ENCODE measurements at places on chromosomes 6 and 20.
A peak's percentile ranks its signal among the peaks of the same experiment; 100 is the strongest.

- no peak for DNase-seq
Measured at GRCh38 chr20:54476169-54477009, 996 bp downstream of the DOK5 start.

- no peak for DNase-seq
Measured at GRCh38 chr6:87798393-87799278, 96.6 kb upstream of the AKIRIN2 start.

DNA sequence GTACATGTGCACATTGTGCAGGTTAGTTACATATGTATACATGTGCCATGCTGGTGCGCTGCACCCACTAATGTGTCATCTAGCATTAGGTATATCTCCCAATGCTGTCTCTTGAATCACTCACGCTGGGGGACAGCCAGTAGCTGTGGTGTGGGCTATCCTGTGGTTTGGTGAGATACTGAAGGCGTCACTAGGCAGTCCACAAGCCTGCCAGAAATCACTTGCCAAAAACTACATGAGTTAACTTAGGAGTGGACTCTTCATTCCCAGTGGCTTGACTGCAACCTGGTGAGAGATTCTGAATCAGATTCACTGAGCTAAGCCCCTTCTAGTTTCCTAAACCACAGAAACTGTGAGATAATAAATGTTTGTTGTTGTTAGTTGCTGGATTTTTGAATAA, 191.3 kb downstream of the TSHZ2 start:
- DNase-seq, result peak; percentile 60

GRCh38 chr6:6927521-6928361, 180.0 kb upstream of the RREB1 start:
- no peak for DNase-seq

DNA sequence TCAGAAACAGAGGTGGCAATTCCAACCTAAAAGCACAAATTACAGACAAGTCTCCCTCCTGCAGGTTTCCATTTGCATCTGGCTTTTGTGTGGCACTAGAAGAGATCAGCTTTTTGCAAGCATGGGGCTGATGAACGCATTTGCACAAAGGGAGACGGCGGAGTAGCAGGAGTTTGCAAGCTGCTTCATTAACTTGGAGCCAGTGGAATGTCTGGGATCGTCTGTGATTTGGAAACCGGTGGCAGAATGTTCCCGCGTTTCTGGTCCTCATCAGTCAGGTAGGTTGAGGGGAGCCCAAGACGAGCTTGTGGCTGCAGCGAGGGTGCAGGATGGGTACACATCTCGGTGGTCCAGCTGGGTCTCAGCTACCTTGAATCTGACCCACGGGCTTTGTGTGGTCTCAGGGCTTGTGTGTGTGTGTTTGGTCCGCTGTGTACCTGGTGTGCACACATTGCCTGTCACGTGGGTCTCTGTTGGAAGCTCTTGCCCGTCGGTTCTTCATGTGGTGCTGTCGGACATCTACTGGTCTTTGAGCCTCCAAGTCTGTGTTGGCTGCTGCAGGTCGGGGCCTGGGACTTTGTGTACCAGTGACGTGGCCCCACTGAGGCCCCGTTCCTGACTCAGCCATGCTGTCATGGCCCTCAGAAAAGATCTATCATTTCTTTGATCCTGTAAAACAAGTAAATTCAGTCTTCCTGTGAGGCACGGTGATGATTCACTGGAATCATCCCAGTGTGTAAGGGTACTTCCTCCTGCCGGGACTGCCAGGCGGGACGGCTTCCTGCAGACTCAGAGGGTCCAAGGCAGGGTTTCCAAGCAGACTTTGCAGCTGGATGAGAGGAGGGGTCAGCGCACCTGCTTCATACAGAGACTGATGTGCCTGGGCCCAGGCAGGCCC, 12.4 kb upstream of the MYT1 start:
- no peak for DNase-seq

- no peak for DNase-seq
Measured at GRCh38 chr6:110359556-110359955, 1.4 kb upstream of the METTL24 start.

DNA sequence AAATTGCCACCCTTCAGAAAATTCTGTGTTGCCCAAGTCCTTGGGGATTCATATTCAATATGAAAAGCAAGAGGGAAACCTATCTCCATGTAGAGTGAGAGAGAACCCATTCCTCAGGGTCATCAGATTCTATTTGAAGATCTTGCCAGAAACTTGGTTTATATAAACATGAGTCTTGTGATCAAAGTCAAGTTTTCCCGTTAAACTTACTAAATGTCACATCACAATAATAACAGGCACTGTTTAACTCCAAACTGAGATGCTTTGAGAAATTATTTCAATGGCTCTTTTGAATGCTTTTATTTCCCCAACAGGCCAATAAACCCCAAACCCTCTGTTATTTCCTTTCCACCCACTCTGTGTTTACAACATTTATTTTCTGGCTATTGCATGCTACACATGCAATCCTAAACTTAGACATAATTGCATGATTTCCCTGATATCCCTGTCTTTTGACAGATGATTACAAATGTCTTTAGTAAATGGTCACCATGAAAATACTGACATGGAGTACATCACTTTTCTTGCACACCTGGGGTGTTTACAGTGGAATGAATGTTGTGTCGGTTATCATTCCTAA, 31.1 kb upstream of the SSTR4 start:
- no peak for DNase-seq

DNA sequence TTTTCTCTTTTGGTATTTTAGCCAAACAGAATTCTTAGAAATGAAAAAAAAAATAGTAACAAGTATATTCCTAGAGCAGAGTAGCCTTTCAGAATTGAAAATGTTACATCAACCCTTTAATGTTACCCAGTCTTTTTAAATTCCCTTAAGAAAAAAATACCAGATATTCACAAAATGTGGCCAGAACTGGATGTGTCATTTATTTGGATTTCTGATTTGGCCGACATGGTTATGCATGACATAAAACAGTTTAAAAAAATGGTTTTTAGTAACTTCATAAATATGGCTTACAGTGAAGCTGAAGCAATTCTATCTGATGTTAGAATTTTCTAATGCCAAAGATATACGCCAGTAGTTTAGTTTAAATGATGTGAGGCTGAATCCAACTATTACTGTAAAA, 112.0 kb downstream of the ATXN1 start:
- DNase-seq, result no peak

DNA sequence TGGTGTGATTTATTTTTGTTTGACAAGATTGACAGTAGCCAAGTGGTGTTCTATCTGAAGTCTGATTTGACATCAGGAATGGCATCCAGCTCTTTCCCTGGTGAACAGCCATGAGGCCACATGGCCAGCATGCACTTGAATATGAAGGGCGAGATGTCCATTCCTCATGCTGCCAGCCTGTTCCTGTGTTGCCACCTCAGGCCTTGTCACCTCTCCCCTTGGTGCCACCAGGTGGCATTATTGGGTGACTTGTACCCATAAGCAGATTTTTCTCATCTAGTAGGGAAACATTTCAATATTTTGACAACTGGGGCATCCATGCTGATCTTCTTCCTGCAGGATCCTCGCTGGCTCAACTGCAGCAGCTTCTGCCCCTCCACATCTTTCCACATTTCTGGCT, 199.1 kb downstream of the ERMARD start:
- peak; percentile 33 for DNase-seq

GRCh38 chr6:155528982-155529453, 73.4 kb upstream of the NOX3 start:
- DNase-seq, result no peak

GRCh38 chr6:18179770-18180356, 24.6 kb downstream of the KDM1B start:
- DNase-seq, result no peak

- peak; percentile 62 for DNase-seq
Measured at GRCh38 chr20:49186535-49187329, 1.4 kb downstream of the STAU1 start.

DNA sequence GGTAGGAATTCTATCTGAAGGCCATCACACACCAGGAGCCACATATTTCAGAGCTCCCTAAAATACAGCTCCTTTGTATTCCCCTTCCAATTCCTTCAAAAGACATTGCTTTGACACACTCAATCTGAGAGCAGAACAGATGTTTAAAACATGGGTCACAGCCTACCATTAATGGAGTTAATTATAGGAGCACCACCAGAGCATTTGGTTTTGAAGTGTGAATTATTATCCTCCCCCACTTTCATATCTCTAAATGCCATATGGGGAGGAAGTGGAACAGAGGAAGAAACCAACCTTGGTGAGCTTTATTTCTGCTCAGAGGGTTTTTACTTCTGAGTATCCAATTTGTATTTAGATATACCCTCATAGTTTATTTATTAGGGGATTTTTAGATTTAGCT, 50.7 kb upstream of the TNFRSF21 start:
- DNase-seq, result no peak

DNA sequence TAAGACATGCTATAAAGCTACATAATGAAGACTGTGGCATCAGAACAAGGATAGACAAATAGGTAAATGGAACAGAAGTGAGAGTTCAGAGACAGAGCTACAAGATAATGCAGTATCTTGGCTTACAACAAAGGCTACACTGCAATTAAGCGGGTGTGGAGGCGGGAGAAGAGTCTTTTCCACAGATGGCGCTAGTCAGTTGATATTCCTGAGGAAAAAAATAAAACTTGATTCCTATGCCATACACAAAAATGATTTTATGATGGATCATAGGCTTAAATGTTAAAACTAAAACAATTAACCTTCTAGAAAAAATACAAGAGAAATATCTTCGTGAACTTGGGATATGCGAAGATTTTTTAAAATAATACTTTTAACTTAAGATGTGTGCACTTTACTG, 31.0 kb downstream of the RIN2 start:
- no peak for DNase-seq

DNA sequence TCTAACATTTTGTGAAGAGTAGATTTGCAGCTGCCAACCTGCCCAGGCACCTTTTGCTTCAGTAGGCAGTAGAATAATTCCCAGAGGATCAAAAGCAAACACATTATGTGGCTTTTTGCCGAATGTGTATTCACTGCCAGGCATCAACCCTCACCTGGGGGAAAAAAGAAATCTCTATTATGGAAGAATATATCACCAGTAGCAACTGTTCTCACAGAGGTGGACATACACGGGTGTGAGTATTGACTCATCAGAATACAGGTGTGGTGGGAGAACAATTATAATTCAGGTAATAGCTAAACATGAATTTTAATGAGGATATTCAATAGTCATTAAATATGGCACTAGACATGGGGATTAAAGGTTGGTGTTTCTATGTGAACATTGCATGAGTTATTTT, 910.7 kb downstream of the TFAP2A start:
- no peak for DNase-seq

- DNase-seq, result no peak
Measured at GRCh38 chr20:19934792-19935491, 82.2 kb upstream of the NAA20 start.

GRCh38 chr20:45920462-45921336, 8.7 kb upstream of the PLTP start:
- DNase-seq, result no peak

DNA sequence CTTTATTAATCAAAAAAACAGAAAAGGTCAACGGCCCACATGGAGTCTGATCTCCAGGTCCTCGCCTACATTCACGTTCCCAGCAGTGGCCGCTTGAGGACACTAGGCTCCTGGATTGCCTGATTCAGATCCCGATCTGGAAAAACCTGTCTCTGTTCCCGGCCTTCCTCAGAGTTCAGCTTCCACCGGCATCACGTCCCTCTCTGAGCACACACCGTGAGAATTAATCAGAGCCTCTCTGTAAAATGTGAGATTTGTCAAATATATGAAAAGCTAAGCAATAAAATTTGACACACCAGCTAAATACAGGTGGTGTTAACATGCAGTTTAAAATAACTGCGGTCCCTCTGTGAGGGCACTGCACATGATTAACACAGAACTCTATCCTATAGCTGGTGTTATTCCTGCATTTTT, 122.8 kb upstream of the COL21A1 start:
- no peak for DNase-seq

GRCh38 chr6:45474376-45474775, 96.6 kb upstream of the SUPT3H start:
- DNase-seq, result no peak

DNA sequence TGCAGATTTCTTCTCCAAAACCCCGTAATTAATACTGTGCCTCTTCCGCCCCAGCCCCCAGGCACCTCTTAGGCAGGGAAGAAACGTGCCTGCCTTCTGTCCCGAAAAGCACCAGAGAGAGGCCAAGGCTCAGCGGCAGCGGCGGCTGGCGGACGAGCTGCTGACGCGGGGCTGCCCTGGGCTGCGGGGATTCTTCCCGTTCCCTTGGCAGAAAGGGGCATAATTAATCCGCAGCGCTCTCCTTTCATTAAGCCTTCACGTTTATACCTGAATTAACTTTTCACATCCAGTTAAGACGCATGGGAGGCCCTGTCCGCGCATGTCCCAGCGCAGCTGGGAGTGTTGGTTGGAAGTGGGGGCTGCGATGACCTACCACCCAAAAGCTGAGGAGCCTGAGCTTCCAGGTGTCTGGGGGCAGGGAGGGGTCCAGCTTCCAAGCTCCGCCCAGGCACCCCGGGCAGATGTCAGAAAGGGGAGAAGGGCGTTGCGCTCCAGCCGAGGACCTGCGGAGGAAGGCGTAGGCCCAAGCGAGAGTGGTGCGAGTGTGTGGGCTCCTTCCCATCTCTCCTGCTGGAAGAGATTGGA, 167.4 kb upstream of the LRFN2 start:
- DNase-seq, result no peak
